ENCODE measurements at places on chromosomes 12 and 14.

DNA sequence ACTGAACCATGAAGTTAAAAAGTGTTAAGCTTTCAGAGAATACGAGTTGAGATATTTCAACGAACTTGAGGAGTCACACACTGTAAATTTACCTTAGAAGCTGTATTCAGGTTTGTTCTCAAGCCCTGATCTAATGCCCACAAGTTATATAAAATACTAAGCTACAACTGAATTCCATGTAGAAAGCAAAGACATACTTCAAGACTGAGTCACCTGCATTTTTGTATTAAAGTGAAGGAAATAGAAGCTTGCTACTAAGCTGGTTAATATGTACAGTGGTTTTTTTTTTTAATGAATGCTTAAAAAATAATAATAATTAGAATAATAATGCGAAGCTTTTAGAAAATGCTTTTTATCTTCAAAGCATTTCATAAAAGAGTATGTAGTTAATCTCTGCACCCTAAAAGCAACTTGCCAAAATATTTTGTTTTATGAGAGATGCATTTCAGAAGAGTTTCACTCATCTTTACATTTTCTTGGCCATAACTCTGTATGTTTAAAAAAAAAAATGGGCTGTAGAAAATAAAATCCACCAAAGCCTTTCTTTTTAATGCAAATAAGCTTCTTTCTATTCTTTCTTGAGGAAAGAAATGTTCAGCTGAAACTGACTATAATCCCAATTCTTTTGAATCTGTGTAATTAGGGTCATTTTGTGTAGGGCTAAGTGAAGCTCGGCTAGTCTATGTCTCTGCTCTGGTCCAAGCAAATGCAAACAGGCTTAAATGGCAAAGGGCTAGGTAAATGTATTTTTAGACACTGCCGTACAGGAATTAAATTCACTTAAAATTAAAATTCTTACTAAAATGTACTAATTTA is 1047.5 kb upstream of the FLRT2 start:
- H3K4me3 ChIP-seq = no peak overlapping the region
- H3K27ac ChIP-seq = no peak overlapping the region
- H3K4me1 ChIP-seq = no peaks in the 10 kb centered on the region
- H3K36me3 ChIP-seq = no peaks in the 10 kb centered on the region

DNA sequence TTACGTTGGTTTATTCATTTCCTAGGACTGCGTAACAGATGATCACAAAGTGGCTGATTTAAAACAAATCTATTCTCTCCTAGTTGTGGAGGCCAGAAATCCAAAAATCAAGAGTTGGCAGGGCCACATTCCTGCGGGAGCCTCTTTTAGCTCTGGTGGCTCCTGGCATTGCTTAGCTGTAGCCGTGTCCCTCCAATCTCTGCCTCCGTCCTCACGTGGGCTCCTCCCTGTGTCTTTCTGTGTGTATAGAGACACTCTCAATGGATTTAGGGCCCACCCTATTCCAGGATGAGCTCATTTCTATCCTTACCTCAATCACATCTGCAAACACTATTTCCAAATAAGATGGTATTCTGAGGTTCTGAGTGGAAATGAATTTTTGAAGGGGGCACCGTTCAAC is 42.5 kb downstream of the KCTD10 start:
- no peaks in the 10 kb centered on the region for H3K36me3 ChIP-seq
- H3K4me3 ChIP-seq = no peak overlapping the region
- DNase-seq = no peak
- no peak overlapping the region for H3K27ac ChIP-seq

DNA sequence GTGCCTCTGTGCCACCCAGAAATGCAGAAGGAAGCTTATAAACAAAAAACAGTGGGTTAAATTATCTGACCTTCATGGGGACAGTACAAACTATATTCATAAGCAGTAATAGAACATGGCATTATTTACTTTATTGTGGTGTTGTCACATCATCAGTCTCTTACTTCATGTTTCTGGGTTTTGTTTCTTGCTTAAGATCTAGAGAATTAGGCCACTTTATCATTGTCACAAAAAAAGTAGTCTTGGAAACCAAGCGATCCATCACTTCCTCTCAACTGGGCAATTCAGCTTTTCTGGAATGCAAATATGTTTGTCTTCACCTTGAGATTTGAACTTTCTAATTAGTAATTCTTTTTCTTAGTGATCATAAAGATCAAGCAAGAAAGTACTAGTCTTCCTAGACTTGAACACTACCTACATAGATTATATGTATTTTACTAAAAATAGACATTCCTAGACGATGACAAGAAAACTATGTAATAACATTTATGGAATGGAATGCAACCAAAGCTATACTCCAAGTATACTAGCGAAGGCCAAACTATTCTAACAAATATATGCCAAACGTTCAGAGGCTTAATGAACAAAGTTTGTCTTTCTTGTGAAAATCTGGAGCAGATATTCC is 363.4 kb downstream of the DAD1 start:
- H3K27me3 ChIP-seq = peaks cover 39% of the 10 kb centered on the region
- no peak overlapping the region for H3K4me3 ChIP-seq
- no peak overlapping the region for H3K27ac ChIP-seq

DNA sequence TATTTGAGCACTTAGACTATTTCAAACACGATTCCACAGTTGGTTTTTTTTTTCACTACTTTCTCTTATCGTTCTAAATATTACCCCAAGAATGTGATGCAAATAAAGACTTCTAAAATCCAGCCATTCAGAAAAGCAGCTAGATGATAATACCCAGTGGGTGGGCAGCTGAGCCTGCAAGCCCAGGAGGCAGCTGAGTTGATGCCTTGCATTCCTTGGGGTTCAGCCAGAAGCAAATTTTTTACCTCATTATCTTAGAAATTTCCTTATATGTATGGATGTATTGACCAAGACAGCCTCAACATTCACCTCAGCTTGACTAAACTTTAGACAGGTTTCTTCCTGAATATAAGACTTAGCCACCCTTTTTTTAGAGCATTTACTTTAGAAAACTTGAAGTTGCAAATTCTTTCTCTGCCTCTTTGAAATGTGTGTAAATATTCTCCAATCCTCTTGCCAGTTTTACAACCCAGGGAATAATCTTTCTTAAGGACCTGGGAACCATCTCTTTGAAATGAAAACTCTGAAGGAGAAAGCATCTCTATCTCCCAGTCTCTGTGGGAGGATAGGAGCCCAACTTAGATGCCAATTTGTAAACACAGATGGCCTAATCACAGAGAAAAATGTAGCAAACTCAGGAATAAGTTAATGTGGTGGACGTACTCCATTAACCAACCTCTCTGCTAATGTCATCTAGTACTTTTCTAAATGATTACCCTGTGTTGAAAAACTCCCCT is 52.2 kb upstream of the ANP32D start:
- DNase-seq = no peak
- no peak overlapping the region for H3K4me3 ChIP-seq
- no peak overlapping the region for H3K27ac ChIP-seq
- H3K36me3 ChIP-seq = no peaks in the 10 kb centered on the region

DNA sequence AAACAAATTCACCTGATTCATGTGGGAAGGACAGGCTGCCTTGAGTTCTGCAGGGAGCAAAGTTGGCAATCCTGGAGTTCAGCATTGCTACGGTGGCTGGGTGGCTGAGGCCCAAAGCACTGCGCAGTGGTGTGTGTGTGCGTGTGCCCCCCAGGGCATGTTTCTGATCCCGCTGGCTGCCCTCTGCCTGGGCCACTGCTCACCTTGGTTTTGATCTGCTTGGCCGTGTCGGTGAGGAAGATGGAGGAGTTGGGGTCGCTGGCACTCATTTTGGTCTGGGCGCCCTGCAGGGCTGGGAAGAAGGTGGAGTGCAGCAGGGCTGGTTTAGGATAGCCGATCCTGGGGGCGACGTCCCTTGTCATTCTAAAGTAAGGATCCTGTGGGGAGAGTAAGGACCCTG is 19.1 kb downstream of the SLC25A47 start:
- H3K27ac ChIP-seq = peak overlapping the region; percentile 71
- peaks cover 59% of the 10 kb centered on the region for H3K36me3 ChIP-seq

GRCh38 chr14:100731011-100731670 is 4.4 kb downstream of the DLK1 start:
- H3K27me3 ChIP-seq = peaks cover 99% of the 10 kb centered on the region
- no peak overlapping the region for H3K27ac ChIP-seq
- H3K4me1 ChIP-seq = no peaks in the 10 kb centered on the region
- H3K36me3 ChIP-seq = no peaks in the 10 kb centered on the region
- H3K4me3 ChIP-seq = no peak overlapping the region
- no peak for DNase-seq

GRCh38 chr12:115799610-115800009 is 477.9 kb downstream of the MED13L start:
- no peaks in the 10 kb centered on the region for H3K27me3 ChIP-seq
- H3K4me1 ChIP-seq = no peaks in the 10 kb centered on the region
- no peaks in the 10 kb centered on the region for H3K36me3 ChIP-seq
- H3K27ac ChIP-seq = no peak overlapping the region
